ENCODE measurements at places on chromosomes 11 and 22.

DNA sequence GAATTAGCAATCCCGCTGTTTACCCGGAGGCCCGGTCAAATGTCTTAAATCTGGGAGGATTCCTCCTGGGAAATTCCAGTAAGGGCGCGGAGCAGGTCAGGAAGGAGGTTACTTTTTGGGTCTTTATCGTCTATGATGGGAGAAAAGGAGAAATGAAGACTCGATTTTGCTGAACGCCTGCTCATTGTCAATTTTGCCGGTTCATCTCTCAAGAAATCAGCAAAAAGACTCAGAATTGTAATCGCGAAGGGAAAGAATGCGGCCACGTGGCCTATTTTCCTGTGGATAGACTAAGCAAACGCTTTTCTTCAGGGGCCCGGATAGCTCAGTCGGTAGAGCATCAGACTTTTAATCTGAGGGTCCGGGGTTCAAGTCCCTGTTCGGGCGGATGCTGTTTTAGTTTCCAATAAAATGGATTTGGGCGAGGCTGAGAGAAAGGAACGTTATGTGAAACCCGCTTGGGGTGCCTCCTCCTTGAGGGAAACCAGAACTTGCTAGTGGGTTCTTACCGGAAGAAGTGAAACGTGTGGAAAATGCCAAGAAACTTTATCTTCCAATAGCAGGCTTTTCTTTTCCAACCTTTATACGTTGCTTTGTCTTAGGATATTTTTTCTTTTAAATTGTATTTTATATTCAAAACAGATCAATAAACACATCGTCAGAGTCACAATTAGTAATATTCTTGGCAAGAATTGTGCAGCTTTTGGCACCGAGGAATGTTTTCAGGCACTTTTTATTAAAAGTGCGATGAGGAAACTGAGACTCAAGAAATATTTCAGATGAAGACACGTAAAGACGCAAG lies 45.0 kb downstream of the OR4D9 start:
- DNase-seq: no peak

DNA sequence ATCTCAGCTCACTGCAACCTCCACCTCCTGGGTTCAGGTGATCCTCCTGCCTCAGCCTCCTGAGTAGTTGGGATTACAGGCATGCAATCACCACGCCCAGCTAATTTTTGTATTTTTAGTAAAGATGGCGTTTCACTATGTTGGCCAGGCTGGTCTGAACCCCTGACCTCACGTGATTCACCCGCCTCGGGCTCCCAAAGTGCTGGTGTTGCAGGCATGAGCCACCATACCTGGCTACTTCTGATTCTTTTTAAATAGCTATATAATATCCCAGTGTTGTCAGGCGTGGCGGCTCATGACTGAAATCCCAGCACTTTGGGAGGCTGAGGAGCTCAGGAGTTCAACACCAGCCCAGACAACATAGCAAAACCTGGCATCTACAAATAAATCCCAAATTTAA lies 20.7 kb downstream of the TMEM41B start:
- no peak for DNase-seq

GRCh38 chr11:36268337-36268985 lies 20.8 kb downstream of the COMMD9 start:
- DNase-seq: no peak

- no peak for DNase-seq
Measured at GRCh38 chr11:71481101-71481960, 28.3 kb downstream of the NADSYN1 start.

DNA sequence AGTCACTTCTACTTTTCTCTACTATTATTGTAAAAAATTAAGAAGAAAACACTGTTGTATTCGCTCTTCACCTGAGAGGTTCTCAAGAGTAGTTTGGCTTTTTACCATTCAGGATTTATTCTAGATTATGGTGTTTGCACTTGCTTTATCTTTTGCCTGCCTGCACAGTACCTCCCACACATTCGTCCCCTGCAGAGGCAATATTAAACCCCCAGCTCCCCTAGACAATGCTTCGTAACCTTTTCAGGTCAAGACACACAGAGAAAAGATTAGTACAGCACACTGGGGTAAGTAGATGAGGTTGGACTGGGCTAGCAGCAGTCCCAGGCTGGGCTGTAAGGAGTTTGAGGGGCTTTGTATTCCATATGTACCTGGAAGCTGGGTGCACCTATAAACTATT lies 62.4 kb downstream of the TNRC6B start:
- DNase-seq: no peak

DNA sequence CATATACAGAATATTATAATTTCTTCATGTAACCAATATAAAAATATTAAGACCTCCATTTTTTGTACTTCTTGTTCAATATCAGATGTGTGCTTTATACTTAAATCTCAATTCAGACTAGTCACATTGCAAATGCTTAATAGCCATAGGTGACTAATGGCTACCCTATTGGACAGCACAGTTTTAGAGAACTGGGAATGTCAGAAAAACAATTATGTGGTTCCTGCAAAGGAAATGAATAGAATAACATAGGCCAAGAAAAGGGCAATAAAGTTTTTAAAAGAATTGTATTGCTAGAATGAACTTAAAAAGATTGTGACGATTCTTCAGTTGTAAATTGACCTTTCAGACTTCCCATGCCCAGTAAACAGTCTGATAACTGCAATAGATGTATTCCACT lies 843.0 kb downstream of the METTL15 start:
- no peak for DNase-seq

- no peak for DNase-seq
Measured at GRCh38 chr11:70226183-70226582, 23.1 kb downstream of the FADD start.

GRCh38 chr11:2390725-2391151 lies 9.8 kb upstream of the TSSC4 start:
- no peak for DNase-seq

DNA sequence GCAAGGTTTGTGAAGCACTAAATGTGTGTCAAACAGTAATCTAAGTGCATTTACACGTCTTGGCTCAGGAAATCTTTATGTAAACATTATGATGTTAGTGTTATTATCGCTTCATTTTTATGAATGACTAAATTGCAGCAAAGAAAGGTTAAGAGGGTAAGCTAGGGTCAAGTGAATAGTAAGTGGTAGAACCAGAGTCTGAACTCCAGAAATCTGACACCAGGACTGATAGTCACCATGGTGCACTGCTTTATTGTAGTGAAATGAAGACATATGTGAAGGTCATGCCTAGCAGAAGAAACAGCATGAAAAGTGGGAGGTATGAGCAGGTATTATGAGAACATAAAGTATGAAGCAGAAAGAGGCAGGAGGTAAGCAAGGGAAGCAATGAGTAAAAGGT lies 368.7 kb upstream of the TENM4 start:
- DNase-seq: no peak

DNA sequence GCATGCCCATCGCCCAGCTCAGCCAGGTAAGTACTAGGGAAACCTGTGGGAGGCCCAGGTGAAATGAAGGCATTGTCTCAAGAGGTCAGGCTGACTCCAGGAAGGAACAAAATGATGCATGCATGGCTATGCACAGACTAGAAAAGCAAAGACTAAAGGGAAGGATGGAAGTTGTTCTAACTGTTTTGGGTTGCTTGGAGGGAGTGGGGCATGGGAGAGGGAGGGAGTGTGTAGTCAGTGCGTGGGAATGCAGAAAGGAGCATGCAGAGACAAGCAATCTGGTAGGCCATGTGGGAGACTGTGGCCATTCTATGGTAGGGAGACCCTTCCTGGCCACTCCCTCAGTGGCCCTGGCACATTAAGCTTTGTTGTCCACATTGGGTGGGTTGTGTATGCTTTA lies 2.9 kb downstream of the MICAL3 start:
- DNase-seq: no peak

DNA sequence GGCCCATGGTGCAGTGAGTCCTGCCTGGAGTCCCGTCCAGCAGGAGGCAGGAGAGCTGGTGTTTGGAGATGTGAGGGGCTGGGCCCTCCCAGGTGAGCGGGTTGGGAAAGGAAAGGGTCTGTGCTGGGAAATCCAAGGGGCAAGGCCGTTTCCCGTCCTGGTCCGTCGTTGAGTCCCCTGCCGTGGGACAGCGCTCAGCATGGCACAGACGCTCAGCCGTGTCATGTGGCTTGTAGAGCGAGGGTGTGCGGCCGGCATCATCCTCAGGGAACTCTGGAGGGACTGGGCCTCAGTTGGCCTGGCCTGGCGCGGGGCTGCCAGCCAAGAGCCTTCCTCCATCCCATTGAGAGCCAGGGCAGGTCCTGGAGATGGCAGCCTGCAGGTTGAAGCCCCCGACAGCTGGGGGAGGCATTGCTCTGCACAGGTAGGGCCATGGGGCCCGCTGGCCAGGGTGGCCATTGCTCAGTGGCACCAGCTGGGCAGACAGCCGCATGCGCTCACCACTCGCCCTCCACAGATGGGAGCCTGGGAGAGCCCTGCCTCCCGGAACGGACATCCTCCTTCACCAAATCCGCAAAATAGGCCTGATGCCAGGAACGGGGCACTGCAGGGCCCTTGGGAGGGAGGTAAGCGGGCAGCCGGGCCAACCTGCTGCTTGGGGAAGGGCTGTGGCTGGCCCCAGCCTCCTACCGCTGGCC lies 28.7 kb downstream of the KCNQ1 start:
- DNase-seq: no peak

GRCh38 chr11:748007-748359 lies 719 bp downstream of the TALDO1 start:
- DNase-seq: no peak

GRCh38 chr11:68173926-68174325 lies 39.2 kb downstream of the KMT5B start:
- no peak for DNase-seq

DNA sequence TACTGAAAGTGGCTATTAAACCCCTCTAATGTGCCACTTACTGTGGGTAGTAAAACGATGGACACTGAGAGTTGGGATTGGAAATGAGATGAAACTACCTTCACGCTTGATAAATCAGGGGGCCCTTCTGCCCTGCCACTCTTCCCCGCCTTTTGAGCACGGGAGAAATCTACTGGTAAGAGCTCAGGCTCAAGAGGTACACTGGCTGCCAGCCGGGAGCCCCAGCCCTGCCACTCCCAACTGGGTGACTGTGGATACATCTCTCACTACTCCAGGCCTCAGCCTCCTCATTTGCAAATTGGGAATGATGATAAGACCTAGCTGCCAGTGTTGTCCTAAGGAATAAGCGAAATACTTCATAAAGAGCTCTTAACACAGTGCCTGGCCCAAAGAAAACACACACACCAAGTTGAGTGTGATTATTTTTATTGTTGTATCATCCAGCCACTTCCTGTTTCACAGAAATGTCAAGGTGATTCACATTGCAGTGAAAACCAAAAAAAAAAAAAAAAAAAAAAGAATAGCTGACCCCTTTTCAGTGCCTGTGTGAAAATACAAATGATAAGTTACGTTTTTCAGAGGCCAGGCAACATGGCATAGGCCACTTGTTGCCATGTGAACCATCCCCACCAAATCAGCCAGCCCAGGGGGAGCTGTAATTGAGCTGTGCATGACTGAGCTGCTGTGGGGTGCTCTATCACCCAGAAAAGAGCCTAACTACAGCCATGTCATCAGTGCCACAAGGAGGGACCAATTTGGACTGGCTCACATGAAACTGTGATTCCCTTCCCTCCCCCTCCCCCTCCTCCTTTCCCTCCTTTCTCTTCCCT lies 4.4 kb upstream of the ZNRD2 start:
- DNase-seq: no peak

DNA sequence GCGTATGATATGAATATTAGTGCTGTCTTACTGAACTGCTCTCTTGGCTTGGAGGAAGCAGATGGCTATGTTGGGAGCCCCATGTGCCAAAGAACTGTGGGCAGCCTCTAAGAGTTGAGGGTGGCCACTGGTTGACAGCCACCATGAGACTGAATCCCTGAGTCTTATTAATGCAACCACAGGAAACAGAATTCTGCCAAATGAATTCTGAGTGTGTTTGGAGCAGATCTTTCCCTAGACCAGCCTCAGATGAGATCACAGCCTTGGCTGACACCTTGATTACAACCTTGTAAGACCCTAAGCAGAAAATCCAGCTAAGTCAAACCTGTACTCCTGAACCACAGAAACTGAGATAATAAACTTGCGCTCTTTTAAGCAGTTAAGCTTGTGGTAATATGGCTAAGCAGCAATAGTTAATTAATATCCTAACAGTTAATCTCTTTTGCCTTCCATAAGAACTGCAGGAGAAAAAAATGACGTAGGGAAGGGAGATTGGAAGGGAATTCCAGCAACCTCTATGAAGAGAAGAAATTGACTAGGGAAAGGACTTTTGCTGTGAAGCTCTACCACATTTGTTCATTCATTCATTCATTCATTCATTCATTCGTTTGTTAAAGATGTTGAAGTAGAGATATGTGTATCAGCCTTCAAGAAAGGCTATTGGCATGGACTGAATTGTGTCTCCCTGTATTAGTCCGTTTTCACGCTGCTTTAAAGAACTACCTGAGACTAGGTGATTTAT lies 26.8 kb downstream of the ADM start:
- DNase-seq: no peak

GRCh38 chr11:1480555-1481482 lies 5.8 kb downstream of the MOB2 start:
- DNase-seq: no peak
